ENCODE measurements at places on chromosomes 7 and 10.

- no peak for DNase-seq
Observed at GRCh38 chr7:79610748-79611304, 157.4 kb upstream of the MAGI2 start.

- no peak for DNase-seq
Observed at GRCh38 chr7:139389774-139390173, 30.1 kb downstream of the LUC7L2 start.

- DNase-seq = no peak
Observed at GRCh38 chr7:10773430-10773829, 200.2 kb upstream of the PHF14 start.

DNA sequence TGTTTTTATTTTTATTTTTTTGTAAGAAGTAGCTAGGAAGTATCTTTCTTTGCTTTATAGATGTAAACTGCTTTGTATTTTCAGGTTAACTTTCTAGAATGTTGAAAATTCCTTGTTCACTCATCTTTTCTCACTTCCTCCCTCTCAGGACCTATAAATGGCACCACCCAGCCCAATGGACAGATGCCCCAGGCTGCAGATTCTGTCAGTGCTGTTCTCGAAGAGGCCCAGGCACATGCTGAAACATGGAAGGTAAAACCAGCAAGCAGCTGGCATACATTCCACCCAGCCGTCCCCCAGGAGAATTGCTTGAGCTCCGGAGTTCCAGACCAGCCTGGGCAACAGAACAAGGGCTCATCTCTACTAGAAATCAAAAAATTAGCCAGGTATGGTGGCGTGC is 47.1 kb upstream of the PDSS1 start:
- DNase-seq = no peak

DNA sequence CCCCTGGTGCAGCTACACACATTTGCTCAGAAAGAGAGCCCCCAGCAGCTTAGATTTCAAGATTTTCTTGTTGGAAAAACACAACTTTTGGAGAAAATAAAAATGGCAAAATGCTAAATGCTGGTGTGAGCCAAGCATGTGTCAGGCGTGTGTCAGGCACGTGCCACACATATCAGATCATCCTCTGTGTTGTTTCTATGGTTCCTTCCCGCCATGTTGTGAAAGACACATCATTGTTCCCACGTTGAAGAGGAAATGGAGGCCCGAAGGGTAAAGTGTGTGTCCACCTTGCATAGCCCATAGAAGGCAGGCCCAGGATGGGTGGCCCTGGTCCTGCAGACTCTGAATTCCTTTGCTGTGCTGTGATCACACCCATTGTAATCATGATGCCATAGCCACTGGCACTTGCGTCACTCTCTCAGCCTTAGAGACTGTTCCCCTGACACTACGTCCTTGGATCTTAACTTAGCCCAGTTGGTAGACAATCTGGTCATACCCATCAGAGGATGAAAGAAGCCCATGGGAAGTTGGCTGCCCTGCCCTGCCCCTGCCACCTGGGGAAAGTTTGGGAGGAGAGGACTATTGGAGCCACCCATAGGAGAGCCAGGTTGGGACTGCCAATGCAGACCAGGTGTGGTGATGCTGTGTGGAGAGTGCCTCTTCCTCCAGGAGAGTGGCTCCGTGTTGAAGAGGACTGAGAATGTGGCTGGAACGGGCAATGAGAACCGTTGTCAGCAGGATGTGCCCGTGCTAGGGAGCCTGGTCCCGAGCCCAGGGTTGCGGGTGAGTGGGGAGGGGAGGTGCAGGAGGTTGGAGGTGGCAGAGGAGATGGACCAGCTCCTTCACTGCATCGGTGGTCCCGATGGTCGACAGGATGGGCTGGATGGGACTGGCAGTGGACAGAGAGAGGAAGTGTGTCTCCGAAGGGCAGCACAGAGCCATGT is 65.6 kb upstream of the IGFBP3 start:
- DNase-seq = no peak

DNA sequence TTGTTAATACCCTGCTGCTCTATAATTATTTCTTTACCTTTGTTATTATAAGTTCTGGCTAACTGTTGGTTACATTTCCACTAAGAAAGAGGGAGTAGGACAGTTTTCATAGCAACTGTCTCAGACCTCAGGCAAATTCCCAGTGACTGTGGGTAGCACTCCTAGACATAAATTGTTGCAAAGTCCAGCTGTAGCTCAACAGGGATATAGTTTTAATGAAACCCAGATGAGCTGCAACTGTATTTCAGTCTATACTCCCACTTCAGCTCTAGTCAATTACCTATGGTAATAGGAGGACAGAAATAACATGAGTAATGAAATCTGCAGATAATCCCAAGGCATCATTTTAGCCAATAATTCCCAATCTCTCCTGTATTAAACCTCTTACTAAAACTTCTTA is 103.0 kb upstream of the SEMA3A start:
- DNase-seq = no peak

DNA sequence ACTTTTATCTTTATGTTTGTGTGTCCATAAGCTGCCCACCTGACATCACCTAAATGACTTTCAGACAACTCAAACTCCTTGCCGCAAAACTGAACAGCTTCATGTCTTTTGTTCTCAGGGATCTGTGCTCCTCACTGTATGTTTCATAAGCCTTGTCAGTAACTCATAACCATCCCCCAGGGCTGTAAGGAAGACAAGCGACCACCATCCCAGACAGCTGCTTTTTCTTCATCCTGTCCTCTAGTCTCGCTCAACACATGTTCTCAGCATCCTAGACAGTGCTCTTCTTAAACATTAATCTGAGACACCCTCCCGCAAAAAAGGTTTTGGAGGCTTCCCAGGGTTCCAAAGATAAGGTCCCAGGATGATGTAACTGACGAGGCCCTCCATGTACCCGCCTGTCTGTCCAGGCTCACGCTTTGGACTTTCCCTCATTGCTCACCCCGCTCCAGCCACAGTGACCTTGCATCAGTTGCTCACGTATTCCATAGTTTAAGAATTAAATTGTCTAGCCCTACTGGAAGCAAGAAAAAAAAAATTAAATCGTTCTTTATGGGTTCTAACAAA is 69.8 kb downstream of the MAP3K8 start:
- no peak for DNase-seq

All from CD4-positive, alpha-beta T cell treated with Interleukin-2 at 100 ng/mL for 4 hours (primary cell).